ENCODE measurements at places on chromosomes 12 and 14. TPM values are rescaled to one million over a fixed set of nuclear protein-coding genes. Genes with fewer than 3 reads are reported as not detected.

MYH7 gene
- polyA plus RNA-seq = not detected

- DNase-seq = no peak
Measured at GRCh38 chr14:101352567-101352966, 208.7 kb upstream of the DIO3 start.

MYF5 gene
- not detected for polyA plus RNA-seq

TSPAN11 gene
- polyA plus RNA-seq = 0.44 TPM

- DNase-seq = no peak
Measured at GRCh38 chr12:129073157-129073915, 220.1 kb downstream of the GLT1D1 start.

LTBR gene
- 67.2 TPM for polyA plus RNA-seq

FGD4 gene
- 11.1 TPM for polyA plus RNA-seq

RERG gene
- polyA plus RNA-seq = 0.04 TPM

KRAS gene
- 15.3 TPM for polyA plus RNA-seq

MMP14 gene
- polyA plus RNA-seq = 592 TPM

DNA sequence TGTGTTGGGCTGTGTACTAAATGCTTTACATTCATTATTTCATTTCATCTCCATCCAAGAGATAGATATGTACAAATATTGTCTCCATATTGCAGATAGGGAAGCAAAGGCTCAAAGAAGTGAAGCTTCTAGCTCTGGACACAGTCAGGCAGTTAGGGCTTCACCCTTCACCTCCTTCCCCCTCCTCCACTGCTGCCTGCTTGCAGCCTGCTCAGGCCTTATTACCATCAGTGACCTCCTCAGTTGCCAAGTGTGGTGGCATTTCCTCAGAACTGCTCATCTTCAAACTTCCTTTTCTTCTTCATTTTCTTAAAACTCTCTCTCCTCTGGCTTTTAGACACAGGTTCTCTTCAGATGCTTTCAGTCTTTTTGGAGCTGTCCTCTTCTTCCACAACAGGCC, 4.7 kb upstream of the GPATCH2L start:
- DNase-seq = no peak

PPP1R36 gene
- 0.67 TPM for polyA plus RNA-seq

AKAP3 gene
- 0.98 TPM for polyA plus RNA-seq

- no peak for DNase-seq
Measured at GRCh38 chr12:113559466-113559865, 87.8 kb upstream of the LHX5 start.

- no peak for DNase-seq
Measured at GRCh38 chr12:75207338-75208083, 2.1 kb downstream of the KCNC2 start.

C12orf54 gene
- polyA plus RNA-seq = not detected

GRCh38 chr12:53190108-53190729, 9.5 kb upstream of the CSAD start:
- DNase-seq = no peak

GRCh38 chr12:92047393-92047826, 98.2 kb downstream of the BTG1 start:
- DNase-seq = no peak

DNA sequence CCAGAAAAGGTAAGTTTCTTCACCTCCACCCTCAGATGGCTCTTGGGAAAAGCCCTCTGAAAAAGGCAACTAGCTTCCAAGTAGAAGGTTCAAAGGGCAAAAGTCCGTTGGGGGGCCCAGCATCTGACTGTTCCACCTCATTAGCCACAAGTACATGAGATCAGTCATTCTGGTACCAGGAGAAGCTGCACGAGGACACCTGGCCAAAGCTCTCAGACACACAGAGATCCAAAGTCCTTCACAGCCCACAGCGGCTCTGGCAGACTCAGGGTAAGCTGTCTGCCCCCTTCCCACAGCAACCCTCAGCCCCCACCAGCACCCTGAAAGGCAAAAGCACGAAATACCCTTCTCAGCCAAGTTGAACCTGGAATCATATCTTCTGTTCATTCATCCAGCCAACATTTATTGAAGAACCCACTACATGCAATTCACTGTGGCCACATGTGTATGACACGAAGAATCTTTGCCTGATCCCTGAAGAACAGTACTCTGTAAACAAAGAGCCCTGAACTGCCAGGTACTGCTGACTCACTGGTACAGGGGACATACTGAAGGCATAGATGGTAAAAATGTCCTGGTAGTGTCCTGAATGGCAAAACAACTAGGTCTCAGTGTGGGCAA, 19.0 kb downstream of the SLC7A7 start:
- DNase-seq = no peak

GYS2 gene
- not detected for polyA plus RNA-seq

DNA sequence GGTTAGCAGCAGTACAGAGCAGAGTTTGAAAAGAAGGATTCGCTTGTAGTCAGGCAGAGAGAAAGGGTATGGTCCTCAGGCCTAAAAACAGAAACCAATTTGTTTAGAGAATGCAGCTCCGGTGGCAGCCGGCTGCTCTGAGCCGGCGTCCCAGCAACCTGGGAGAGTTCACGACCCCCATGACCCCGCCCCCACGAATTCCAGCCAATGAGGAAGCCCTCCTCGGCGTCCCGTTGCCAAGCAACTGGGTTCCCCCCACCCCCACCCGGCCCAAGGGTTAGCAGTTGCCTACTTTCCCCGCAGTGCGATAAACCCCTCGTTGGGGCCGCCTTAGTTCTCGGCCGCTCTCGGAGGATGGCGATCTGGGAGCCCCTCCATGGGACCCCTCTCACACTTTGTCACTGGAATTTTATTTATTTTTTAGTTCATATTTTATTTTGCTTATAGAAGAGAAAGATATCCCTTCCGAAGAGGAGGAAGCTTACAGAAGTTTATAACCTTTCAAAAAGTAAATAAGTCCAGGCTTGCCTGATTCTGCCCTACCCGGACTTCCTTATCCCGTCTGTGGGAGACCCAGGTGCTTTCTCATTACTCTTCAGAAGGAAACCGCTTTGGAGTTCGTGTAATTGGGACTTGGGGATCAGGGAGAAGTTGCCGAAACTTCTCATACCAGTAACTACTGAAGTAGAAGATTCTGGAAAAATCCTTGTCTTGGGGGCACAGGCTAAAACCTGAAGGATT, at the start of gene CCDC60:
TSS of gene CCDC60 (plus strand) at position 300 of the 741 bp plus-strand sequence. CDS start 448 bp downstream, outside the sequence.
- DNase-seq = no peak

KRT79 gene
- polyA plus RNA-seq = not detected

DNA sequence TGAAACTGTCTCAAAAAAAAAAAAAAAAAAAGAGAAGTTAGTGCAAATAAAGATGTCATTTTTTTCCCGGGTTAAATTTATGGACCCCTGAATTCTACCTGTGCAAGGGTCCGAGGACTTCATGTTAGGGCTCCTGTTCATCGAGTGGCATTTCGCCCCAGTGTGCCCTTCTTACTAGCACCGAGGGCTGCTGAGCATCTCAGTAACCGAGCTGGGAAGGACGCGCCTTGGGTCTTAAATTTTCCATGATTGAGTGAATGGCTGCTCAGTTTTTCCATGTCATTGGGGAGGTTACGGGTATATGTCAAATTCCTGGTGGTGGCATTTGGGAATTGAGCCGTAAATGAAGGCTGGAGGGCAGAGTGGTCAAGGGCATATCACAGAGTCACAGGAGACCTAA, 34.9 kb upstream of the MAP1LC3B2 start:
- no peak for DNase-seq

GRCh38 chr12:20444595-20445170, 76.3 kb downstream of the PDE3A start:
- DNase-seq = no peak

PARPBP gene
- 6.4 TPM for polyA plus RNA-seq

DNA sequence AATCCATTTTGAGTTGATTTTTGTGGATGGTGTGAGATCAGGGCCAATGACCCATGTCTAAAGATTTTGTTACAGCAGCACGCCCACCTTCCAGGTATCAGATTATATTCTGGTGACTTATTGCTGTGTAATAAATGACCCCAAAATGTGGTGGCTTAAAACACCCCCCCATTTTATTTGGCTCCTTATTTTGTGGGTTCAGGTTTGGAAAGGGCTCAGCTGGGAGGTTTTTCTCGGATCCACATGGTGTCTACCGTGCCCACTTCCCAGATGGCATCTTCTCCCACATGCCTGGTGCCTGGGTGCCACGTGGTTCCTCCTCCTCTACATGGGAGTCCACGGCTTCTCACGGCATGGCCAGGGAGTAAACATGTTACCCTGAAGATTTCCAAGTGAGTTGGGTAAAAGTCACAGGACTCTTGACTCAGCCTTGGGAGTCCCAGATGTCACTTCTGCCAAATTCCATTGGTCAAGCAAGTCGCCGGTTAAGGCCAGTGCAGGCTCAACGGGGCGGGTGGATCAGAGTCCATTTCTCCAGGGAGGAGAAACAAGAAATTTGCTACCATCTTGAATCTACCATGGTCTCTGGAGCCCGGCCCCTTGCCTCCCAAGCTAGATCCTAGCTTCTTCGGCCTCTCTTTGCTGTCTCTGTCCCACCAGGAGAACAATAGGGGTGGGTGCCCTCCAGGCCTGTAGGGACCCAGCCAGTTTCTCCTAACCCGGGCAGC, 214.3 kb downstream of the KIF26A start:
- no peak for DNase-seq

DNA sequence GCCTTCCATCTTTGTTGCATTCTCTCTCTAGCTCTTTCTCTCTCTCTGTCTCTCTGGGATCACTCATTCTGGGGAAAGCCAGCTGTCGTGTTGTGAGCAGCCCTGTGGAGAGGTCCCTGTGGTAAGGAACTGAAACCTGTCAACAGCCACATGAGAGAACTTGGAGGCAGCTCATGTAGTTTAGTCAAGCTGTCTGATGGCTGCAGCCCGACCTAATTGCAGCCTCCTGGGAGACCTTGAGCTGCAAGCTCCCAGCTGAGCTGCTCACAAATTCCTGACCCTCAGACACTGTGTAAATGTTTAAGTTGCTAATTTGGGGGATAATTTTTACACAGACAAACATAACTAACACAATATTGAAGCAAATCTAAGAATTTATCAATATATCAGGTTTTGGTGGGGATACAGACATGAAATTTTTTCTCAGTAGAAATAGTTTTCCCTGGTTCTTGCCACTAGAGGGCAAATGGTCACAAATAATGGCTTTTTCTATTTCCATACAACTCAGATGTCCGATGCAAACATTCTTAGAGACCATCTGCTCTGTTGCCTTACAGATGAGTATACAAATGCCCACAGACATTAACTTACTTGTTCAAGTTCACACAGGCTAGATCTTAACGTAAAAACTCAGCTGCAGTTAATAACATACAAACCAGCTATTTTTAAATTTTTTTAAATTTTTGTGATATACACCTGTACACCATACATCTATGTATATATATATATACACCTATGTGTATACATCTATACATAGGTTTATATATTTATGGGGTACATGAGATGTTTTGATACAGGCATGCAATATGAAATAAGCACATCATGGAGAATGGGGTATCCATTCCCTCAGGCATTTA, 15.5 kb upstream of the KRR1 start:
- DNase-seq = no peak

CACNA2D4 gene
- polyA plus RNA-seq = 0.39 TPM

DNA sequence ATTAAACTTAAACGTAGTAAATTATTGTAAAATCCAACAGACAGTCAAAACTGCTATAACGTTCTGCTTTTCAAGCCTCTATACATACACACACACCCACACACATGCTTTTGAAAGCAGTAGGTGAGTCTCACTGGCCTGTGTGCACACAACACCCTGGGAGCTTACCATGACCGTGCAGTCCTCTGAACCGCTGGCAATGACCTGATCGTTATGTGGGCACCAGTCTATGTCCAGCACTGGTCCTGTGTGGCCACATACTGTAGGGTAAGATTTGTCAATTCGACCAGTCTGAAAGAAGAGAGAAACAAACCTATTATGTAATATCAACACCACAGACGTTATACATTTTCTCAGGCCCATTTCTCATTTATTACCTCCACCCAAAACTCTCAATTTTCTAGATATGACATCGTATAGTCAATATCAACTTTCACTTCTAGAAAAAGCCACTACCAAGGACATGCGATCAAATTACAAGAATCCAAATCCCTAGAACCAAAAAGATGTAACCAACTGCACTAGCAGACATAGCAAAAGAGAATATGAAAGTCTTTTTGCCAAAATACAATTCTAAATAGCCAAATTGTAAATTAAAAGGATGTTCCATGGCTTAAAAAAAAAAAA, 44.5 kb upstream of the SELPLG start:
- no peak for DNase-seq

TSPAN8 gene
- not detected for polyA plus RNA-seq

GRCh38 chr14:32142341-32142740, 59.5 kb upstream of the RNU6-7 start:
- no peak for DNase-seq

DNA sequence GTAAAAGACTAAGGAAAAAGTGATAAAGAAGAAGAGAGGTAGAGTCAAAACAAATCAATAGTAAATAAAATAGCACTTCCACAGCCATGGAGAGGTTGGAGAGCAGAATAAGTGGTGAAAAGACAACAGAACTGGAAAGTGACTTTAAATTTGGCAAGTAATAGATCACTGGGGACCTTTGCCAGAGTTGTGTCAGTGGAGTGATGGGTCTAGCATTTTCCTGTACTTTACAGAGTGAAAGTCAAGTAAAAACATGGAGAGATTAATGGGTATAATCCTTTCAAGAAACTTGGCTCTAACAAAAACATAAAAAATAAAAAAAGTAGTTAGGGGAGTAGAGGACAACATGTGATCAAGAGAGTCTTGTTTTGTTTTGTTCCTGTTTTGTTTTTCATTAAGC, 502.2 kb upstream of the RPL10L start:
- no peak for DNase-seq

GRCh38 chr12:109451400-109451799, 25.7 kb downstream of the KCTD10 start:
- no peak for DNase-seq

- no peak for DNase-seq
Measured at GRCh38 chr12:20624718-20625117, 70.4 kb upstream of the SLCO1C1 start.

DNA sequence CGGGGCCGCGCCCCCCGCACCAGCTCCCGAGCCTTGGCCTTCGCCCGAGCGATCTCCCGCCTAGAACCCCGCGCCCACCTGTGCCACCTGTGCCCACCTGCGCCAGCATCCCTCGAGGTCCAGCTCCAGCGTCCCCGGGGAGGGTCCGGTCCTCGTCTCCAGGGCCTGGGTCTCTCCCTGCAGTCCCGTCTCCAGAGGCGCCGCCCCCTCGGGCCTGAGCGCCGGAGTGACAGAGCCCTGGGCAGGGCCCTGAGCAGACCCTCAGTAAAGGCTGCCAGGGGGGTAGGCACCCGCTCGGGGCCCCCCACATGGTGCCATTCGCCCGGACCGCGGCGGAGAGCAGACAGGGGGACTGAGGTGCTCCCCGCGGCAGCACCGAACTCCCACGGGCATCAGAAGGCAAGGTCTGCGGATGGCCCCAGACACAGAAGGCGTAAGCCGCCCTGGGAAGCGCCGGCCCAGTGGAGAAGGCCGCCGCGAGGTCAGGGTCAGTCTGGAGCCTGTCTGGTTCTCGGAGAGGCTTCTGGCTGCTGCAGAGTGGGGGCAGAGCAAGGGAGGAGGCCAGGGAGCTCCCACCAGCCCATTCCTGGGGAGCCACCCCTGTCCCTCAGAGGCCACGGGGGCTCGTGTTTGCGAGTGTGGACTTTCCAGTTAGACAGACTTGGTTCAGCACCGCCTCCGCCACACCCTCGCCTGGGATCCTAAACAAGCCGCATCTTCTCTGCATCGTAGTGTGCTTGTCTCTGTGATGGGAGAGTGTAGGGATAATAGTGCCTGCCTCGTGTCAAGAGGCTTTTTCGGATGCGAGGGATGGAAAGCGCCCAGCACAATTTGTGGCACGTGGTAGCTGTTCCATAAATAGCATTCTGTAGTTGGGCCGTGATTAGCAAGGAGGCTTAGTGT, 1.1 kb upstream of the PPP1R13B start:
- no peak for DNase-seq

RASAL1 gene
- polyA plus RNA-seq = not detected

- no peak for DNase-seq
Measured at GRCh38 chr14:26982071-26982470, 384.2 kb upstream of the NOVA1 start.

- DNase-seq = no peak
Measured at GRCh38 chr14:30387871-30388270, 171.1 kb upstream of the G2E3 start.

C12orf56 gene
- polyA plus RNA-seq = not detected

All from BJ (cell line).